ENCODE measurements at places on chromosomes 7 and 10.

GRCh38 chr10:45373576-45374349, at the start of gene ALOX5:
Gene ALOX5, plus strand, starts transcription at chr10:45374216. Its CDS starts 64 bp downstream, at chr10:45374280.
- H3K27ac ChIP-seq, result peak within 1 kb of the TSS; percentile 93
- peak within 1 kb of the TSS; percentile 94 for H3K4me3 ChIP-seq
- peak; percentile 67 for DNase-seq
- H3K27me3 ChIP-seq, result no peaks in the 10 kb centered on the region
- H3K4me1 ChIP-seq, result peaks cover 88% of the 10 kb centered on the region

DNA sequence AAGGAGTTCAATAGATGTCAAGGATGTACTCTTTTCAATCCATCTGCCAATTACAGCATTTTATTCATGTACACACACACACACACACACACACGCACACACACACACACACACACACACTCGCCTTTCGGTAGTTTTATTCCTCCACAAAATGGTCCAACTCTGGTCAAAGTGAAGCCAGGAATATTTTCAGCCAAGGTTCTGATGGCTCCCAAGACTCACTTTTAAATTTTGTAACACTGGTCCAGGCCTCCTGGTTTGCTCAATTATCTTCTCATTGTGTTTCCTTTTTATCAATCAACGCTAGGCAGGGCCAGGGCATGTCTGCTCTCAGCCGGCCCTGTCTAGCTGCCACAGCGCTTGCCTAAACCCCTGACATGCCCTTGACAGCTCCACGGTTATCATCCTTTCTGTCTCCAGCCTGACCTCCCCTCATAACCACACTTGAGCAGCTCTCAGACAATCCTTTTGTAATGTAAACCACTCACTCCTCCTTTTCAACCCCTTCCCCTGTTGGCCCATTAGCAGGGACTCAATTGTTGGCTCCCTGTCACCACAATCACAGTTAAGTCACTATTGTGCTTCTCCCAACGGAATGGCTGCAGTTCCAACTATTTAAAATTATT, 115.1 kb downstream of the ICA1 start:
- peaks cover 35% of the 10 kb centered on the region for H3K4me1 ChIP-seq
- no peaks in the 10 kb centered on the region for H3K36me3 ChIP-seq
- DNase-seq, result no peak
- no peak overlapping the region for H3K4me3 ChIP-seq
- H3K27ac ChIP-seq, result no peak overlapping the region

- H3K27me3 ChIP-seq, result no peaks in the 10 kb centered on the region
- no peaks in the 10 kb centered on the region for H3K4me1 ChIP-seq
- peak; percentile 11 for DNase-seq
- H3K4me3 ChIP-seq, result no peak overlapping the region
Measured at GRCh38 chr7:109387530-109387929, 817.9 kb downstream of the DNAJB9 start.

DNA sequence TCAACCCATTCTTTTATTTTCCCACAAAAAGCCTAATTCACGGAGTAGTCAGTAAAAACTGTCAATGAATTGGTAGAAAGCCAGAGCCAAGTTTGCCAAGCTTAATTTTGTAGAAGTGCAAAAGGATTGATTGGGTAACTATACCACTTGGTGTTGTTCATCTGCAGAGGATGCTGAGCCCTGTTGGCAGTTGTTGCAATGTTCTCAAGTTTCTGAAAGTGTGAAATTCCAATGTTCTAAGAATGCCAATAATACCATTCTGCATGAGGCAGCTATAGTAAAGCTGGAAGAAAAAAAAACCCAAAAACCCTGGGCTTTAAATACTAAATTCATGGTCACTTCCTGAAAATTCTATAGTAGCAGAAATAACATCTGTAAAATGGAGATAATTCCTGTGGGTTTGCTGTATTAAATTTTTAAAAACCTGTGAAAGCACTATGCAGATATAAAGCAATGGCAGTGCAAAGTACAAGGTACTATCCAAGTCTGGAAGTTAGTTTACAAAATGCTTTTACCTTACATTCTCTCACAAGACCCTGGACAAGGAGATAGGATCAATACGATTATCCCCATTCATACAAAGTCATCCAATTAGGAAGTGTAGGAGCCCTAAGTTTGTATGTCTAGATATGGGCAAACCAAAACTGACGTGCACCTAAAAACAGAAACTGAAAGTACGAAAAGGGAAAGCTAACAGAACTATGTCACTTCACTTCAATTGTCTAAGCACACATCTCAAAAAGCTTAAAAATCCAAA, 6.0 kb upstream of the PON1 start:
- peak overlapping the region; percentile 29 for H3K4me3 ChIP-seq
- no peaks in the 10 kb centered on the region for H3K36me3 ChIP-seq
- H3K4me1 ChIP-seq, result peaks cover 9% of the 10 kb centered on the region

DNA sequence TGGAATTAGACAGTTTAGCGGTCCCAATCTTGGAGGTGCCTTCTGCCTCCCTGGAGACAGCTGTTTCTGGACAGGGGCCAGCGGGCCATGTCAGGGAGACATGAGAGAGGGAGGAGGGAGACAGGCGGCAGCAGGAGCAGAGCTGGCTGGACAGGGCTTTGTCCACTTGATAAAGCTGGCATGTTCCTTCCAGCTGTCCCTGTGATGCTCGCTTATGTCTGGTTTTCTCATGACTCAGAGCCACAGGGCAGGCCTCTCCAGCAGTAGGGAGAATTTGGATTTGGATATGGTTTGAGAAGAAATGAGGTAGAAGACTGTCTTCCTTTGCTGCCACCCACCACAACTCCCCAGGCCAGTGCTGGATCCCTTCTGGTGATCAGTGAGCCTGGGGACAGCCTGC, 51.7 kb upstream of the SORCS3 start:
- H3K27me3 ChIP-seq, result peaks cover 11% of the 10 kb centered on the region
- no peaks in the 10 kb centered on the region for H3K36me3 ChIP-seq
- DNase-seq, result no peak
- H3K4me1 ChIP-seq, result no peaks in the 10 kb centered on the region

DNA sequence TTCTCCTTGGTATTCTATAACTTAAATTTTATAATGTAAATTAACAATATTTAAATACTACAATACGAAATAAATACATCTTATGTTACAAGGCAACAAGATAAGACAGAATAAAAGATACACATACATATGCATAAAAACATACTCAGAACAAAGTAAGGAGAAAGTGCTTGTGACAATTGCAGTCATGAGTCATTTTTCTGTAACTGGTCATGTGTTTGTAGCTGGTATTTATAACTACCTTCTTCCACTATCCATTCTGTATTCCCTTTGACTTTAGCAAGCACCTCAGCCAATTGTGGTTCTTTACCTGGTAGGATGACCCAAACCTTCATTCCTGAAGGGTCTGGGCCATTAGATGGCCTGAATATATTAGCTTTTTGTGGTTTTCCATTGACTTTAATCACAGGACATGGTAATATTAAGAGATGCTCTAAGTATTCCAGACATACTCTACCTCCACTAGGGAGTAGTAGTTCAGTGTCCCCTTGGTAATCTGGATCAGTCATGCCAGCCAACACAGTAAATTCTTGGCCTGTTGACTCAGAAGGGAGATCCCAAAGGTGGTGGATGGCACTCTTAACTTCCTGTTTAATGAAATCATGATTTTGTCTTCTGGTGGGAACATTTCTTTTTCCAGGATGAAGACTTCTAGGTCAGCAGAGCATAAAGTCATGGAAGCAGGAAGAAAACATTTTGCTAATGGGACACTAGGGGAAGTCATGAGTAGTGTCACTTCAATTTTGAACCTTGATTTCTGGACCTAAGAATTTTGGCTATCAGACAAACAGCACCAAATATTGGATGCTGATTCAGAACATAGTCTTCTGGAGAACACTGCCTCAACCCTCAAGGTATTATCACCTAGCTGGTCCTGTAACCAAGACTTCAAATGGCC, 733.7 kb upstream of the IGFBP3 start:
- no peaks in the 10 kb centered on the region for H3K27me3 ChIP-seq
- no peak overlapping the region for H3K4me3 ChIP-seq
- H3K27ac ChIP-seq, result no peak overlapping the region
- no peaks in the 10 kb centered on the region for H3K36me3 ChIP-seq
- no peaks in the 10 kb centered on the region for H3K4me1 ChIP-seq
